ENCODE measurements at places on chromosomes 4 and X.

DNA sequence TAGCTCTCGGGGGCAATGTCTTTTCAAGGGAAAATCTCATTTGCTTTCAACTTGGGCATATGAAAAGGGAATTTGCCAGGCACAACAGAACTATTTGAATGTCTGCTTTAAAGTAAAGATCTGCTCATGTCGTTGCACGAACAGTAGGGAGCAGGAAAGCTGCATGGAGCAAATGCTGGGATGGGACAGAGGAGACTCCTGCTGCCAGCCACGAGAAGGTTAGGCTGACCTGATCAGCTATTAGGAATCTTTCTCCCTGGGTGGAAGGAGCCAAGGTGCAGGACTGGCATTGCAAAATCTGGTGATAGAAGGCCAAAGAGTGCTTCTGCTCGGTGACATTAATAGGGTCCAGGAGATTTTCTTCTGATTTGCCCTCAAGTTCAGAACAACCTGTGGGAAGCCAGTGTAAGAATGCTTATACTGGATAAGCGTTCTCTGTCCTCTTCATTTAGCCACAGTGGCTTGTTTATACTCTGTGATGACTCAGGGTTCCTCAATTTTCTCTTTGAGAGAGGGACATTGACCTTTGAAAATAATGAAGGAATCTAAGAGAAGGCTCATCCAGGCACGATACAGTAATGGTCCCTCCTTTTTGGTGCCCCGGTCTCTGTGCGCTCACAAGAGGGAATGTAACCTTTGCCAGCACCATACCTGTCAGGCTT lies 22.9 kb downstream of the FHL1 start:
- DNase-seq: no peak

- no peak for DNase-seq
Observed at GRCh38 chr4:55475394-55476243, 71.1 kb downstream of the CLOCK start.

GRCh38 chrX:23765449-23765848 lies 17.5 kb upstream of the SAT1 start:
- no peak for DNase-seq

GRCh38 chr4:179328627-179329026 lies 1886.4 kb upstream of the AGA start:
- no peak for DNase-seq

DNA sequence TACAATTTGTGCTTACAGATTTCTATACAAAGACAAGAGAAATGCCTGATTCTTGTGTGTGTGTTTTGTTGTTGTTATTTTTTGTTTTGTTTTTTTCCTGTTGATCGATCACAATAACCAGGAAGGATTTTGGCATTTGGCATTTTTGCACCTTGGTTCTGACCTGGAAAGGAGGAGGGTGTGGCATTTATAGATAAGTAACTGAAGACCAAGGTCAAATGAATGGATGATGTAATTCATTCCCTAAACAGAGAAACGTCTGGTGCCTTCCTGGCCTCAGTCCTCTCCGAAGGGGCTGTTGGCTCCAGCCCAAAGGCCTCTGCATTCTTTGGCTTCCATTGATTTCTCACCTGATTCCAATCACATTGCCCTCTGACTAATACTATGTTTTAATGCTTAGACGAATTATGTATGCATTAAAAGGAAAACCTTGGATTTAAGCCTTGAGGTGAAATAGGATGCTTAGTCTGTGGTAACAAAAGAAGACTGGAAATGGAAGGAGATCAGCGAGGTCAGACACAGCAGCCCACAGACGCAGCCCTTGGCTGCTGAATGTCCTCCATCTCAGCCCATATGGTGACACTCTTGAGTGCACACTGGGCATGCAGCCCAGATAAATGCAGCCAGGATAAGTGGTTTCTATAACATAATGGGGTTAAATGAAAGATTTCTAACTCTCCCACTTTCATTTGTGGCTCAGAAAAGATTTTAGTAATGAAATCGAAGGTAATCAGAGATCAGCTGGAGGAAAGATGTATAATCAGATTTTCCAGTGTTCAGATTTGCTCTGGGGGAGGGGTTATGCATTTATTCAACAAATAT lies 60.5 kb upstream of the TRIM2 start:
- no peak for DNase-seq

DNA sequence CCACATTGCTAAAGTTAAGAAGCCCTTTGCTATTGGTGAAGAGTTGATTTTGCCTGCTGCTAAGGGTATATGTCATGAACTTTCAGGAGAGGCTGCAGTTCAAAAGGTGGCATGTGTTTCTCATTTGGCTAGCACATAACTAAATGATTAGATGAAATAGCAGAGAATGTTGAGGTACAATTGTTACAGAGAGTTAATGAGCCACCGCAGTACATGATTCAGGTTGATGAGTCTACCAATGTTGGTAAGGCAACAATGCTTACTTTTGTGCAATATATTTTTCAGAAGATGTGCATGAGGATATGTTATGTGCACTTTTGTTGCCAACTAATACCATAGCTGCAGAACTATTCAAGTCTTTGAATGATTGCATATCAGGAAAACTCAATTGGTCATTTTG lies 21.1 kb upstream of the CXCL2 start:
- no peak for DNase-seq
